ENCODE measurements at places on chromosomes 1 and 21. TPM values are rescaled to one million over a fixed set of nuclear protein-coding genes. Genes with fewer than 3 reads are reported as not detected.

DNA sequence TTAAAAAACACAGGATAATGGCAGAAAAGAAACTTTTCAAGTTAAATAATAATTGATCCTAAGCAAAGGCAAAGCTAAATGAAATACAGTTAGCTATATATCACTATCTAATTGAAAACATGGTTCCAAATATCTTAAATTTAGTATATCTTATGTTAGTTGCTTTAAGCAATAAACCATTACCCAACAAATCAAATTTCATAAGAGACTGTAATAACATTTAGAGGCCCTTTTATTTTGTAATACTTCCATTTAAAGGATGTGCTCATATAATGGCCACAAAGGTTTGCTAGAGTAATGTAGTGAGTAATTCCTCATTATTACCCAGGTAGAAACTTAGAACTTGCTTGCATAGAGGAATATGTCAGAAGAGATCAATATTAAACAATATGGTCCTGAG lies 32.3 kb downstream of the RPL5 start:
- no peak for DNase-seq

DNA sequence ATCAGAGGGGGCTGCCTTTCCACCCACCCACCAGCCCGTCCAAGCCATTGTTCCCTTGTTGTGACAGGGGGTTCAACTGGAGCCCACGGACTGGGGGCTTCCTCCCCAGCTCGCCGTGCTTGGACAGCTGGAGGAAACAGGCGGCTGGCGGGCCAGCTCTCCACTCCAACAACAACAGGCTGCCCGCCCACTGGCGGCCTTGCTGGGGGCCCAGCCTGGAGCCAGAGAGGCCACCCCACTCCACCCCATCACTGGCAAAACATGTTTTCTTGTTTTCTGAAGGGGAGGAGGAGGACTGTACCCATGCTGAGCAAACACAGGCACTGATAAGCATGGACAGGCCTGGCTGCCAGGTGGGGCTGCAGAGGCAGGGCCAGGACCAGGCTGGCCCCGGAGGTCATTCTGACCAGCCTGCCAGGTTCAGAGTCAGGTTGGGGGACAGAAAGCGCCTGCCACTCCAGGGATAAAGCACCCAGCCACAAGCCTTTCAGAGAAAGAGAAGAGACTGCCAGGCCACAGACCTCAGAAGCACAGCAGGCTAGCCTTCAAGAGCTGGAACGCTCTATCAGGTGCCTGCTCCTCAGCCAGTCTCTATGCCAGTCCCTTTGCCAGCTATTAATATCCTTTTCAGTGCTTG lies 32.8 kb downstream of the GJA4 start:
- no peak for DNase-seq

GRCh38 chr1:25559031-25559430 lies 15.6 kb downstream of the LDLRAP1 start:
- no peak for DNase-seq

Gene PRAMEF1
- not detected for total RNA-seq

Gene GBP7
- 0.04 TPM for total RNA-seq
